ENCODE measurements at places on chromosomes 7 and 10.

- DNase-seq = no peak
These were observed 69.8 kb upstream of the BAIAP2L1 start for GRCh38 chr7:98470485-98471240.

DNA sequence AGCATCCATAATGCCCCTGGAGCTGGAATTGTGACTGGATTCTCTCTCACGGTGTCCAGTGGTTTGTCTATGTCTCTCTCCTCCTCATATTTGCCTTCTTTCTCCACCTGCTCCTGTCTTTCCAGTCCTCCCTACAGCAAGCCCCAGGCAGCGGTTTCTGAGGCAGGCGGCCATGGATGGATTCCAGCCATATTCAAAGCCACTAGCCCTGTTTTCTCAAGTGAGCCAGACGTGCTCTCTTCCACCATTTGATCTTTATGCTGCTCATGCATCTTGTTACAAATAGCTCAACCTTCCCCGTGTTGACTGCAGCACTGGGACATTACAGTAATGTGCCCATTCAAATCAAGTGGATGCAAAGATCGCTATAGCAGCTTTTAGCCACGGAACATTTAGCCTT lies 387.2 kb upstream of the PODXL start:
- no peak for DNase-seq

GRCh38 chr7:152847386-152847908 lies 87.9 kb downstream of the ACTR3B start:
- DNase-seq = no peak

- no peak for DNase-seq
These were observed 140.1 kb upstream of the UNC5B start for GRCh38 chr10:71072131-71072822.

DNA sequence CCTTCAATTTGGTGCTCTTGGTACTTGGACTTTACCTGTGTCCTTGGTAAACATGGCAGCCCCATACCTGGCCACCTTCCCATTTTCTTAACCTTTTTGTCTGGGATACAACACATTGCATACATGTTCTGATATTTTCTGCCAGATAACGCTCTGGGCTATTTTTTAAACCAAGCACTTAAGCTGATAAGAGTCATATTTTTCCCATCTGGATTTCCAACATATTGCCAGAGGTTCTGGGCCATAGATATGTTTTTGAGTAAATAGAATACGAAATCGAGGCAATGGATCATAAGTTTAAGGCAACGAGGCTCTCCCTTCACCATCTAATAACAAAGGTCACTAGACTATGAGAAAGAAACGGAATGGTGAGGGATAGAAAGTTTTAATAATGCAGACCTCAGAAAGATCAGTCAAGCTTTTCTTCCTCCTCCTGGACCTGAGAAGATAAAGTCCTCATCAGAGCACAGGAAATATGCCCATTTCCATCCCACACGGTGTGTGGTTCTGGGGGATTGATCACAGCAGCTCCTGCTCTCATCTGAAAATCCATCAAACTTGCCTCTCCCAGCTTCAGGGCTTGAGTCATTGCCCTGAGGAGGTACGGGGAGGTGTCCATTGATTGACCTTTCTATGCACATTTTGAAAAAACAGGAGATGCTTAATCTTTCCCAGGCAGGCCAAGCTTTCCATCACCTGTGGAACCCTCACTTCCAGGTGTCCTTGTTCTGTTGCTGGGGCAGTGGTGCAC lies 257.2 kb downstream of the GFRA1 start:
- no peak for DNase-seq

DNA sequence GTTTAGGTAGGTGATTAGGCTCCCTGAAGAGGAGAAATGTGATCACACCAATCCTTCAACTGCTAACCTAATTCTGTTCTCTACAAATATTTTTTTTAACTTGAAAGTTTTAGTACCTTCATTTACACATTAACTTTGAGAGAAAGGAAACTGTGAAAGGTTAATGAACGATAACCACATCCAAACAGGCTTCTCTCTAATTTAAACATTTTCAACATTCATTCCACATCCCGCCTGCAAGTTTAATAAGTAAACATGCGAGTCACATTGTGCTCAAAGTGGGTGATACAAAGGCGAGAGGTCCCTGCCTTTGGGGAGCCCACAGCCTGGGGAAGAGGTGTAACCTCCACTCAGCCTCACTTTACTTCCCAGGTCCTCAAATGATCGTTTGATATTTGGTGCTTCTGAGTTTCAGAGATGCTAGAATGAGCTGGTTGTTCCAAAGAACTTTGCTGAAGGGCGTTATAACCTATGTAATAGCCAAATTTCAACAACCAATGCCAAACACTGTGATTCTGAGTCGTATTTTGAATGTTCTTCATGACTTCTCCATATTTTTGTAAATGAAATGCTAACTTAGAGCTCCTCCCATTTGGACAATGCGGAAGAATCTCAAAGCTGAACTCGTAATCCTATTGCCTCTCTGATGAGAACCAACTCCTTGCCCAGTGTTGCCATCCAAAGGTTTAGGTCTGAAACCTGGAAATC lies 47.5 kb downstream of the DENND2A start:
- DNase-seq = no peak

Measured in posterior cingulate gyrus (tissue), 11 donors.